Activated T-cell treated with anti-CD3 and anti-CD28 coated beads for 48 hours (primary cell): ENCODE measurements at places on chromosomes 2 and 18.

DNA sequence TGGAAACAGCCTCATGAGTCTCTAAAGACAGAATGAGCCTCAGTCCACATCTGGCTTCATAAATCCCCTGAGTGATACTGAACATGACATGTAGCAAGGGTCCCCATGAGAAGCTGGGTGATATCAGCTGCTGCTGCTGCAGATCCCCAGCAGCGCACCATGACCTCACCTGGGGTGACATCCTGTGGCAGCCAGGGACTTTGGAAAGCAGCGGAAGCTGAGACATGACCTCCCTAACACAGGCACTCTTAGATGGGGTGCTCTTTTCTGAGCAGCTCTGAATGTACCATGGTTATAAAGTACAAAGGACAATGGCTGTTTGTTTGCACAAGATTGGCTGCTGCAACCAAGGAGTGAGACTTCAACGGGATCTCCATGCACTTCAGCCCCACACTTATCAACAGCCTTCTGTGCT is 74.7 kb upstream of the TMEM200C start:
- DNase-seq = no peak

DNA sequence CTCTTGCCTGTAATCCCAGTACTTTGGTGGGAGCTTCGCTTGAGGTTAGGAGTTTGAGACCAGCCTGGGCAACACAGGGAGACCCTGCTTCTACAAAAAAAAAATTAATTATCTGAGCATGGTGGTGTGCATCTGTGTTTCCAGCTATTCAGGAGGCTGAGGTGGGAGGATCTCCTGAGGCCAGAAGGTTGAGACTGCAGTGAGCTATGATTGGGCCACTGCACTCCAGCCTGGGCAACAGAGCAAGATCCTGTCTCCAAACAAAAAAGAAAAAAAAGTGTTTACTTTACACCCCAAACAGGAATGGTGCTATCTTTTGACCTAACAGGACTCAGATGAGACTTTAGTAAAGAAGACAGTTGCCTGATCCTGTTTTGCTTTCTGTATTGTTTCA is 35.6 kb downstream of the MAL start:
- DNase-seq = no peak

DNA sequence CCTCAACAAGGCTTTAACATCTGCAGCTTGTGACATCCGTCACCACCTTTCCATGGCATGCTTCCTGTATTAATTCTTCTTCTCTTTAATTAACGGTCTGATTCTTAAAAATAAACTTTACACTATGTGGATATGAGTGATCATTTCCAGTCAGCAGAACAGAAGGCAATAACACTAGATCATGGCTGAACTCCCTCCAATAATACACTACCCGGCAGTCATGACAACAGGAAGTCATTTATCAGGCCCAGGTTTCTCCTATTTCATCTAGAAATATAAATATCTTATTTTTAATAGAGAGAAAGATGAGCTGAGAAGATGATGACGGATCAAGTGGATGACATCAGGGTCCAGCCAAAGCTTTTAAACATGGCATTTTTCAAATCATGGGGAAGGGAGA is 792.2 kb downstream of the SLC4A3 start:
- DNase-seq = no peak

GRCh38 chr2:163123526-163123925 is 285.0 kb upstream of the KCNH7 start:
- DNase-seq = no peak

GRCh38 chr2:676647-677055 is 555 bp downstream of the TMEM18 start:
- peak; percentile 96 for DNase-seq

DNA sequence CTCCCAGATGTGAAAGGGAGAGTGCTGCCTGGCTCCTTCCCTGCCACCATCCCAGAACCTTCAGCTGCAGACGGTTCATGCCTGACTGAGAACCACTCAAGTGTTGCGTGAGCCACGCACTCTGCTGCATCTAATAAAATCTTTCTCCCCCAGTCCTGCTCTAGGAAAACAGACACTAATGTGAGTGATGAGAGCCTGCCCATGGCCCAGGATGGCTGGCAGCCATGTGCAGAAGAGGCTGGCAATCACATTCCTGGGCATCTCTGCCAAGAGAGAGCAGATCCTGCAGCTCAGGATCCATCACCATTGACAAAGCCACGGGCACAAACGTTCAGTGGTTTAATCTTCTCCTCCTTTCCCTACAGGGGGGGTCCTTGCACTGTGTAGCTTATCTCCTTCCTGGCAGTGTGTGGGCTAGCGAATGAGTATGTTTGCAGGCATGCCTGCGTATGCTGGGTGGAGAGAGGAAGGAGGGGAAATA is 477.5 kb downstream of the SLC4A3 start:
- no peak for DNase-seq

- no peak for DNase-seq
Observed at GRCh38 chr2:7929281-7929680, 752.6 kb upstream of the ID2 start.

DNA sequence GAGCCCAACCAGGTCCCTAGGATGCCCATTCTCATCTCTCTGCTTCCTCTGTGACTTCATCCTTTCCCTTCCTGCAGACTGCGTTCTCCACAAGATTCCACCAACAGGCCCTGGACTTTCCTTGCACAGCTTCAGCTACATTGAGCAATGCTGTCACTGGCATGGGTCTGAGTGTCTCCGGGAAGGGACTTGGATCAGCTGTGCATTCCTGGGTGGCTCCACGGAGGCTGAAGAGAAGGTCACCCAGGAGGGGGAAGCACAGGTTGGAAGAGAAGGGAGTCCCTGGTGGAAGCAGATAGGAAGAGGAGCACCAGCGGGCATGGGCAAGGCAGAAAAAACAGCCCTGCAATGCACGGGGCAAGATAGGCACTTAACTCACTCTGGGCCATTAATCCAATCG is 140.5 kb downstream of the UXS1 start:
- no peak for DNase-seq

DNA sequence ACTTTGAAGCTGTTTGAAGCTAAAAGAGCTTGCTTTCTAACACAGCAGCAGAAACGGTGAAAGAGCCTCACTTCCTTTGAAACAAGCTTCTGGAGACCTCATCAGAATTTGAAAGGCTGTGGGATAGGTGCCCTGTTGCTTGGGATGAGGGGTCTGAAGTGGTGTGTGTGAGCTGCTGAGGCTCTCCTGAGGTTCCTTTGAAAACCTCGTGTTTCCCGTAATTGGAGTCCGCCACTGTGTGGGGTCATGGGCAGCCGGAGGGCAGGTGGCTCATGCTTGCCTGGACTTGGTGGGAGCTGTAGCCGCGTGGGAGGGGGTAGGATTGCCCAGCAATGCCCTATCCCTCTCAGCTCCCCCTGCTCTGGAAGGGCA is 34.4 kb downstream of the CABLES1 start:
- DNase-seq = no peak
